Psoas muscle (tissue), 8 donors: ENCODE measurements at places on chromosomes 5 and 9. TPM values are rescaled to one million over a fixed set of nuclear protein-coding genes. Genes with fewer than 3 reads are reported as not detected.
A peak's percentile ranks its signal among the peaks of the same experiment; 100 is the strongest.

GRCh38 chr5:15703901-15704300, 203.9 kb downstream of the FBXL7 start:
- no peak for DNase-seq

DNA sequence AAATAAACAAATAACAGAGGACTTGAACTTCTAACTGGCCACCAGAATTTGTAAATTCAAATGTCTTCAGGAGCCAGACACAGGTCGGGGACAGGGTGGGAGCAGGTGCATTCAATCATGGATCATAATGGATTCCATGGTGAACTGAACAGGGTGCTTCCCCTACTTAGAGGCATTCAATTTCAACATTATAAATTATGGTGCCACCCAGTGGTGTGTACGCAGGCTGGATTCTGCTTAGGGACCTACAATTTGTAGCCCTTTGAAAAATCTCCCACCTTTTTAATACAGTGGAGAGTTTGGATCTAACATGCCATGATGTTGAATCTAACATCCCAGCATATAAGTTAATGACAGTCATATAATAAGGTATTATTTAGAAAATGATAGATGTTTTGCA, 22.3 kb downstream of the KLF9 start:
- no peak for DNase-seq

DNA sequence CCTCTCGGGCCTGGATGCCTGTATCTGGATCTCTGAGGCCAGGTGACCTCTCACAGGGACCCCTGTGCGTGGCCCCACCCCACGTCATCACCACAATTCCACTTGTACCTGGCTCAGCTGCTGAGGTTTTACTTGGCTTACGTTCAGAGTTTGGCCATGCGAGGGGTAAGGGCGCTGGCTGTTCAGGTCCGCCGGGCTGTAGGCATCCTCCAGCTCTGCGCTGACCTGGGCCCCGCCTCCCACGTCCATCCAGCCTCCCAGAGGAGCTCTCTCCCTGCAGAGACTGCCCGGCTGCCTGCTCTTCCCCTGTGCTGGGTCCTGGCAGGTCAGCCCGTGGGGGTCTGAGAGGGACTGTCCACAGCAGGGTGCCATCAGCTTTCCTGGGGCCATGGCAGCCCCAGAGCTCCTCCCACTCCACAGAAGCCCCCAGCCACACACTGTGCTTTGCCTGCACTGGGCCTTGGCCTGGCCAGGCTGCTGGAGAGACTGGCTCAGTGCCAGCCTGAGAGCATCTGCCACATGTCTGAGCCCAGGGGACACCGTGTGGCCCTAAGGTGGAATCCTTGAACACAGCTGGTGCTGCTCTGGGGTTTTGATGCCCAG, 43.6 kb downstream of the SLC6A3 start:
- no peak for DNase-seq

DNA sequence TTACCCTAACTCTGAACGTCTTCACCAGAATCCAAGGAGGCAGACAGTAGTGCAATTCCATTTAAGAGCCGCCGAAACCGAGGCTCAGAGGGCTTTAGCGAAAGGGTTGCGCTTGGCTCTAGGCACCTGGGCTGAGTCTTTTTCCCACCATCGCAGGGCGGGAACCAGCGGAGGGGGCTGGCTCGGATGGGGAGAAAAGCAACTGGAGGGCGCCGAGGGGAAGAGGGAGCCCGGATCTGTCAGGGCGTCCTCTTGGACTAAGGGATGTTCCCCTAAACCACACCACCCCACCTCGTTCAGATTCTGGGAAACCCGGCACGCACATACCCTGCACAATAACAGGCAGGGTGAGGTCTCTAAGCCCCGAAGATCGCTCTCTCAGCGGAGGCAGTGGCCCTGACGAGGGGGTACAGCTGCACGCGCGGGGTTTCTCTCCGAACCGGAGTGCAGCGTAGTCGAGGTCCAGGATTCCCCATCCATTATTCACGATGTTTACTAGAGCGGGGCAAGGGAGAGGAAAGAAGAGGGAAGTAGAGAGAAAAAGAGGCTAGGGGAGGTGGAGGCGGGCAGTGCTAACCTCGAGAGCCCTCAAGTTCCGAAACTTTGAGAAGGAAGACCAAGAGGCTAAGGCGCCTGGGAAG, 1.3 kb upstream of the POU4F3 start:
- DNase-seq = no peak

DNA sequence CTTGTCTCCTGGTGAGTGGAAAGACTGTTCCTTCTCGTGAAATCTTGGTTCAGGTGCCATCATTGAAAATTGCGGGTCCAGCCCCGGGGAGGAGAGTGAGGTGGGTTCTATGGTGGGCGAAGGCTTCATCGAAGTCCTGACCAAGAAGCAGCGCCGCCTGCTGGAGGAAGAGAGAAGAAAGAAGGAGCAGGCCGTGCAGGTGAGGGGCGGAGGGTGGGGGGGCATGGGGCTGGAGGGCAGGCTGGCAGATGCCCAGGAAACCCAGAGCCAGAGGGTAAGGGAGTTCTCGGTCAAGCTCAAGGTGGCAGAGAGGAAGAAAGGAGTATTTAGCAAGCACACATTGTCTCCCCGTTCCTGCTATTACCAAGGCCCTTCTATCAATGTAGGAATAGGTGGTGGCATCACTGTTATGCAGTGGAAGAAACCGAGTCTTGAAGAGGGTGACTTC, 24.3 kb upstream of the POMT1 start:
- peak; percentile 49 for DNase-seq

DNA sequence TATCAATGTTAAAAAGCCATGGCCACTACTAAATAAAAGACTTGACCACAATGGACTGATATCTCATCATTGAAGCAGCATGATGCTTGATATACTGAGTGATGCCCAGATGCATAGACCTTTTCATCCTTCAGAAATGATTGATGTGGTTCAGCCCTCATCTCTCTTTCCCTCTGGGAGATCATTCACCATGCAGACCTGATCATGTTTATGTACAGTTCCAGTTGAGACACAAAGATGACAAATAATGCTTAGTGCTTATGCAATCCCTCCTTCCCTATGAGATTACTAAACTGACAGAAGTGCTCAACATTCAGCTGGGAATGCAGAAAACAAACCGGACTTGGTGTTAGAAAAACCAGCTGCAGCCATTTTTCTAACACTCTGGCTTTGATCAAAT, 91.9 kb upstream of the TLR4 start:
- DNase-seq = no peak

DNA sequence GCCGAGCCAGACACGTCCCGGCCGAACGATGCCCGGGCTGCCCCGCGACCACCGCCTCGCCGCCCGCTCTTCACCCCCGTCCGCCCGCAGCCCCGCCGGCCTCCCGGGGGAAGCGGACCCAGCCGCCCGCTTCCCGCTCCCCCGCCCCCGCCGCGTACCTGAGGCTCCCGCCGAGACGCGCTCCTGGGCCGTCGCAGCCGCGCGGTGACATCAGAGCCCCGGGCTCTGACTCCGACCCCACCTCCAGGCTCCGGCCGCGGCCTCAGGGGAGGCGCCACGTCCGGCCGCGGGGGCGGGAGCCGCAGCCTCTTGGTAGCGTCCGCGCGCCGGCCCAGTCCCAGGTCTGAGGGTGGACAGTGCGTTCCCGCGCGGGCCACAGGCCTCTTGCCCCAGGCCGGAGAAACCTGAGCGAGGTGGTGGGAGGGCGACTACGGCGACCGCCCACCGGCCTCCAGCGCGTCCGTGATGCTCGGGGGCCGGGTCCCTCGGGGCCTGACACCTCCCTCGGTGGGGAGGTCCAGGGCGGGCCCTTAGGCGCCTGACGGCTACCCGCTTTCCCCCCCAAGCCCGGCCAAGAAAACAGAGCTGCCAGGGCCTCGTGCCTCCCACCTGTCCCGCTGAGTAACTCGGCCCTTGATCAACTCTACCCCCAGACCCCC, at the start of gene SHROOM1:
TSS of gene SHROOM1 (minus strand) at position 212 of the 659 bp plus-strand sequence. CDS start 4,507 bp downstream, outside the sequence.
- DNase-seq = peak; percentile 71

- DNase-seq = no peak
These were observed 178.8 kb downstream of the CSNK1G3 start for GRCh38 chr5:123690821-123691220.

- DNase-seq = peak; percentile 53
These were observed 1.5 kb downstream of the COL27A1 start for GRCh38 chr9:114156657-114157421.

DNA sequence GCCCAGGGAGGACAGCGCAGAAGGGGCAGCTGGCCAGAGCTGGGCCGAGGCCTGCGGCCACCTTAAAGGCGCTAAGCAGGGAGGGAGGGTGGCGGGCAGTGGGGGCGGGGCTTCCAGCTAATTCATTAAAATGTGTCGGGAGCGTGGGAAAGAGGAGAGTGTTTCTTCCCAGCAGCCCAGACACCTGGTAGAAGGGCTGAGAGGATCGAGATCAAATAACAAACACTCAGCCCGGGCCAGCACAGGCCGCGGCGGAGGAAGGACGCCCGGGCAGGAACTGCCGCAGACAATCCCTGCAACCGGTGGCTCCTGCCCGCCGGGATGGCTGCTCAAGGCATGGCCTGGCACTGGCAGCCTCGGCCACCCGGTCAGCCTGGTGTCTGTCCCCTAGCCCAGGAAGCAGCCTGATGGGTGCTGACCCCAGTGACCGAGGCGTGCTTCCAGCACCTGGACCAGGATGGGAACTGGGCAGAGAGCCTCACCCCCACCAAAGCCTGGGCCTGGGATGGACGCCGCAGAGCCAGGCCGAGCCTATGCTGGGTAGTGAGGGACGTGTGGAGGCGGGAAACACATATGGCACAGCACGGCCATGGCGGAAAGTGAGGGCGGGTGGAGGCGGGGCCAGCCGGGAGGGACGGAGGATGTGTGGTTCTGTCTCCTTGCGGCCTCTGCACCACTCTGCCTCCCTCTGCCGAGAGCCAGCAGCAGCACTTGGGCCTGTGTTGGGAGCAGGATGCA, 3.2 kb upstream of the NRARP start:
- DNase-seq = peak; percentile 43

DNA sequence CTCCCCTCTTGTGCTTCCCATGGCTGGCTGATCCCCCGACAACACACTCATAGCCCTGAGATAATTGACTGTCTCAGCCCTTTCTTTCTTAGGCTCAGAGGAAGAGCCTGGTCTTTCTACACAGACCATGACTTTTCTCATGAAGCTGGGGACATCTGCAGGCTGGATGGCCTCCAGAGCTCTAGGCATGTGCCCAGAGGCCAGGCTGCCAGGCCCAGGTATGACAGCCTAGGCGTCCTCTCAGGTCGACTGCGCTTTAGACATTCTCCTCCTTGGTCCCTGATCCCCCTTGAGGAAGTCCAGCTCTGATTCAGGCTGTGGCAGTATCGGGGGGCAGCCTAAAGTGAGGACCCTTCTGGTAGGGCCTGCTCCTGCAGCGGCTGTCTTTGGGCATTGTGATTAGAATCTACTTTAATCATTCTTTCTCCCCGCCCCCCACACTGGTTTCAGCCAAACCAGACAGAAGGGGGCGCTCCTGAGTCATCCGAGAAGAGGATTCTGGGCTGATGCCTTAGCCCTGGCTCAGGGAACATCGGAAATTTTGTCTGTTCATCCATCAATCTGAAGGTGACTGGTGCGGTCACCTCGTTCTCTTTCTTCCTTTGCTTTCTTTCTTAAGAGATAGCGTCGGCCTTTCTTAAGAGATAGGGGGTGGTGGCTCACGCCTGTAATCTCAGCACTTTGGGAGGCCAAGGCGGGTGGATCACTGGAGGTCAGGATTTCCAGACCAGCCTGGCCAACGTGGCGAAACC, 66.5 kb upstream of the HSPA9 start:
- DNase-seq = peak; percentile 65

DNA sequence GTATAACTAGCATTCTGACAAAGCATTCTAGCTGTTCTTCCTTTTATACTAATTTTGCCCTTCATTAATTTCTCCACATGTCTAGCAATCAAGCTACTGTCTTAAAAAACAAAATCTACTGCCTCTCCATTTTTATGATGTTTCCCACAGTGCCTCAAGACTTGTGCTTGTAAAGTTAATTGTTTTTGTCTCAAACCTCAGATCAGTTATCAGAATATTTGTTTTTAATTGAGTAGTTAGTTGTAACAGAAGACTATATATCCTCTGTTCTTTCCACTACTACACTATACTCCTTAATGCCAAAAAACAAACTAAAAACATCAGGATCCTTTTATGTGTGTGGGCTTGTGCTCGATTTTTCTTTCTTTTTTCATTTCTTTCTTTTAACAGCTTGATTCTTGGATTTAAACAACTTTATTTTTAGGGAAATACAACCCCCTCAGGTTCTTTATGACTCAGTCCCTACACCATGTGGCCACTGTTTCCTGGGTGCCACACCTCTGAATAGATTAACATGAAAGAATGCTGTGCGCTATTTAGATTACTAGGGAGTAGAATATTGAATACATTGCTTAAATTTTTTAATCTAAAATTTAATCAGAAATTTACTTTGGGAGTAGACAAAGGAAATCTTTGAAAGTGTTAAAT, 1.2 kb downstream of the ASPN start:
- no peak for DNase-seq

DNA sequence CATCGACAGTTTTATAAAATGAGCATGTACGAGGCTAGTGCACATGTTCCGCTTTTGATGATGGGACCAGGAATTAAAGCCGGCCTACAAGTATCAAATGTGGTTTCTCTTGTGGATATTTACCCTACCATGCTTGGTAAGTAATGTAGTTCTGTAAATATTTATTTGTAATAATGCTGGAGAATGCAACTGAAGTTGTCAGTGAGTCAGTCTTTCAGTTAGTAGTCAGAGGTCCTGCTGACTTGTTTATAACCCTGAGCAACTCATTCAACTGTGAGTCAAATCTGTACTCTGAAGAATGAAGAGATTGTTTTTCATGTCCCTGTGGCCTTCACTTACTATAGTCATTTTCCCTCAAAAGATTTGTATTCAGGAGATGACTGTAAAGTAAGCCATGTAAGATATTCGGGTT, 28.4 kb upstream of the GPR150 start:
- no peak for DNase-seq

DNA sequence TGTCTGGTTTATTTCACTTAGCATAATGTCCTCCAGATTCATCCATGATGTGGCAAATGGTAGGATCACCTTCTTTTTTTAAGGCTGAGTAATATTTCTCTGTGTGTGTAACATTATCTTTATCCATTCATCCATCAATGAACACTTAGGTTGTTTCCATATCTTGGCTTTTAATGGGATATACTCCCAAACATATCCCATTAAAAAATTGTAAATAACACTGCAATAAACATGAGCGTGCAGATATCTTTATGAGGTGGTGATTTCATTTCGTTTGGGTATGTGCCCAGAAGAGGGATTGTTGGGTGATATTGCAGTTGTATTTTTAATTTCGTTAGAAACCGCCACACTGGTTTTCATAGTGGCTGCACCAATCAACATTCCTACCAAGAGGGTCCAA, 36.2 kb upstream of the UGCG start:
- no peak for DNase-seq

- DNase-seq = no peak
These were observed 14.9 kb downstream of the ZNF474 start for GRCh38 chr5:122144236-122144635.

The RNF183 gene
- not detected for total RNA-seq

The CEP72 gene
- total RNA-seq = 0.48 TPM

The STK32A gene
- total RNA-seq = 0.36 TPM

The GEMIN5 gene
- 16.7 TPM for total RNA-seq

The IL5 gene
- not detected for total RNA-seq

The TRAF1 gene
- total RNA-seq = 0.84 TPM

The PCDHA9 gene
- total RNA-seq = 0.04 TPM
